ENCODE measurements at places on chromosomes 16 and 17. TPM values are rescaled to one million over a fixed set of nuclear protein-coding genes. Genes with fewer than 3 reads are reported as not detected.

TNFRSF17 gene
- not detected for total RNA-seq

ZSCAN10 gene
- total RNA-seq: not detected

RAB11FIP4 gene
- total RNA-seq: 18.7 TPM

GLIS2 gene
- total RNA-seq: 0.08 TPM

RPS6KB1 gene
- 61.6 TPM for total RNA-seq

GRCh38 chr17:77888242-77889134 is 70.0 kb upstream of the TNRC6C start:
- no peak for DNase-seq

DNA sequence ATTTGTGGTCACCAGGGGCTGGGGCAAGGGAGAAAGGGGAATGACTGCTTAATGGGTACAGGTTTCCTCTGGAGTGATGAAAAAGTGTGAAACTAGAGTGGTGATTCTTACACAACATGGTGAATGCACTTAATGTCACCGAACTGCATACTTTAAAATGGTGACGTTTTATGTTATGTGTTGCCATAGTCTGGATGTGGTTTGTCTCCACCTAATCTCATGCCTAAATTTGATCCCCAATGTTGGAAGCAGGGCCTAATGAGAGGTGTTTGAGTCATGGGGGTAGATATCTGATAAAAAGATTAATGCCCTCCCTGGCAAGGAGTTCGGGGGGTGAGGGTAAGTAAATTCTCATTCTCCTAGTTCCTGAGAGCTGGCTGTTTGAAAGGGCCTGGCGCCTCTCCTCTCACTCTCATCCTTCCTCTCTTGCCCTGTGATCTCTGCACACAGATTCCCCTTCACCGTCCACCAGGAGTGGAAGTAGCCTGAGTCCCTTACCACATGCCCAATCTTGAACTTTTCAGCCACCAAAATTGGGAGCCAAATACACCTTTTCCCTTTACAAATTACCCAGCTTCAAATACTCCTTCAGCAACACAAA is 15.3 kb downstream of the XPO6 start:
- DNase-seq: no peak

DNA sequence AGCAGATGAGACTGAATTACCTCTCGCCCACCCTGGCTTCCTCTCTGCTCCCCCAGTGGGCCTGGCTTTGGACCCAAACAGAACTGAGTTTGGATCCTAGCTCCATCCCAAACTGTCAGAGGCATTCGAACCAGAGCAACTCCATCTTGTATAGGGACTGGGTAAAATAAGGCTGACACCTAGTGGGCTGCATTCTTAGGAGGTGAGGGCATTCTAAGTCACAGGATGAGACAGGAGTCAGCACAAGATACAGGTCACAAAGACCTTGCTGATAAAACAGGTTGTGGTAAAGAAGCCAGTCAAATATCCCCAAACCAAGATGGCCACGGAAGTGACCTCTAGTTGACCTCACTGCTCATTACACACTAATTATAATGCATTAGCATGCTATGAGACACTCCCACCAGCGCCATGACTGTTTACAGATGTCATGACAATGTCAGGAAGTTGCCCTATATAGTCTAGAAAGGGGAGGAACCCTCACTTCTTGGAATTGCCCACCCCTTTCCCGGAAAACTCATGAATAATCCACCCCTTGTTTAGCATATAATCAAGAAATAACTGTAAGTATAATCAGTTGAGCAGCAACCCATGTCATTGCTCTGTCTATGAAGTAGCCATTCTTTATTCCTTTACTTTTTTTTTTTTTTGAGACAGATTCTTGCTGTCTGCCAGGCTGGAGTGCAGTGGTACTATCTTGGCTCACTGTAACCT is 44.4 kb downstream of the LYRM1 start:
- DNase-seq: peak; percentile 65

DNA sequence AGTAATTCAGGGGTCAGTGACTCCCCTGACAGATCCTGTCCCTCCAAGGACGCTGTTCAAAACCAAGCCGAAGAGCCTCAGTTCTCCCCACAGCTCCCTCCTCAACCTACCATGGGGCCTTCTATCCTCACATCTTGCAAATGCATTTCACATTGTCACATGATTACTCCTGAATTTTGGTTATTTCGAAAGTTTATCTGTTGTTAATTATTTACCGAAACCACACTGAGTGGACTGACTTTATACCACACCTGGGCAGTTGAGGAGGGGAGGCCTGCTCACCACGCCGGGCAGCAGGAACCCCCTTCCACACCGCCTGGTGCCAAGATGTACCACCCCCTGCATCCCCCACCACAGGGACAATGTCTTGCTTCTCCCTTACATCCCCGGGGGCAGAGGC is 4.7 kb downstream of the TIMP2 start:
- DNase-seq: no peak

DNA sequence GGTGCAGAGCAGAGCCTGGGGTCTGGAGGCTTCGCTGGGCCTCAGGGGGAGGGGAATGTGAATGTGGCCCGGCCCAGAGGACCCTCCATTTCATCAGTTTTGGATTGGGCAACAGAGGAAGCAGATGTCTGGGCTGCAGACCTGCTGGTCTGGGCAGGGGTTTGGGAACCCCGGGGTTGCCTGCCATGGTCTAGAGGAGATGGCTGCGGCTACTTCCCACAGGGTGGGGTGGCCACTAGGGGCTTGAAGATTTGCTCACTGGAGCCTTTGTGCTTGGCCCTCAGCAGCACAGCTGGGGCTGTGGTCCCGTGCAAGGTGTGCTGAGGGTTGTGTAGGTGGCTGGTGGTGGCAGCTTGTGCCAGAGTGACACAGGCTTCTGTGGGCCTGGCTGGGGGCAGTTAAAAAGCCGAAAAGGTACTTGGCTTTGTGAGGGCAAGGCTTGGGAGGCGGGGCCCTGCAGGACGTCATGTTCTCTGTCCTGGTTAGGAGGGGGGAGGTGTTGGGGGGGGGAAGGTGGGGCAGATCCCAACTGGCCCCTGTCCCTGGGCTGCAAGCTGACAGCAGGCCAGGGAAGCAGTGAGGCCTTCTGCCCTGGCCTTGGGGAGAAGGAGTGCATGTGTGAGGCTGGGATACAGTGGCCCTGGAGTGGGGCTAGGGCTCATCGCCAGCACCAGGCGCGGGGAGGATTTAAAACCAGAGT is 98.0 kb downstream of the KPNA2 start:
- DNase-seq: no peak

DNA sequence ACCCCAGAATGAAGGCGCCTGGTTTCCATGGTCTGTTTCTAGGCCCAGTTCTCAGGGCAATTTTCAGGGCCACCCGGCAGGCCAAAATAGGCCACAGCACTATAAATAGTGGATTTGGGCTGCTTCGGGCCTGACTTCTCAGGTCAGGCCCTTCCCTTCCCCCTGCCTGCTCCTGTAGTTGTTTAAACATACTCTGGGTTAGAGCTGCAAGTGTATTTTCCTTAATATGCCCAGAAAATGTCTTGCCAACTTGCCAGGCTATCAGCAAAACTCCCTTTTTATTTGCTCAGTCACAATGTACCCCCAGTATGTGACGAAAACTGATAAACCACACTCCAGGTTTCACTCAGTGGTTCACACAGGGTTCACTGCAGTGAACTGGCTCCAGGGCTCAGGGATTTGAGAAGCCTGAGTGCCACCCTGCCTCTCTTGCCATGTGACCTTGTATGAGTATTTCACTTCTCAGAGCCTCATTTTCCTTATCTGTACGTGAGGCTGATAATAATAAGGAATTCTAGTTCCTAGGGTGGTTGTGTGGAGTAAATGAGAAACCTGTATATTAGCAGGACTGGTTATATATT is 76.5 kb downstream of the GPRC5B start:
- DNase-seq: no peak

DNA sequence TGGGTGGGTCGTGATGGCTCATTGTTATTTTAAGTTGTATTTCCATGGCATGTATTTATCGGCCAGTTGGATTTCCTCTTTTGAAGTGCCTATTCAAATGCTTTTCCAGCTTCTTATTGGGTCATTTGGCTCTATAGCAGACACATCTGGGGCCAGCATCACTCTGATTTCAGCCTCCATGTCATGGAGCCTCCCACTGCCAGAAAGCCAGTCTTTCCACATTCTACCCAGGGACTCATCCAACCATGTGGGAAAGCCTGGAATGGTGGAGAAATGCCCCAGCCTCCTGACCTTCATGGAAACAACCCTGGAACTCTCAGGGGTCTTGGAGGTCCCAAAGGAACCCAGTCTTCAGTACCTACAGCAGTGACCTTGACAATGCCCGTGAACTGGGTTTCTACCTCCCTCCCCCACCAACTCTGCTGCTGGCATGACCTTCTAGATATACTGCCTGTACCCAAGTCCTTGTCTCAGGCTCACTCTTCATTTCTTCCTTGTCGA is 33.8 kb upstream of the ADGRG1 start:
- DNase-seq: no peak

DNA sequence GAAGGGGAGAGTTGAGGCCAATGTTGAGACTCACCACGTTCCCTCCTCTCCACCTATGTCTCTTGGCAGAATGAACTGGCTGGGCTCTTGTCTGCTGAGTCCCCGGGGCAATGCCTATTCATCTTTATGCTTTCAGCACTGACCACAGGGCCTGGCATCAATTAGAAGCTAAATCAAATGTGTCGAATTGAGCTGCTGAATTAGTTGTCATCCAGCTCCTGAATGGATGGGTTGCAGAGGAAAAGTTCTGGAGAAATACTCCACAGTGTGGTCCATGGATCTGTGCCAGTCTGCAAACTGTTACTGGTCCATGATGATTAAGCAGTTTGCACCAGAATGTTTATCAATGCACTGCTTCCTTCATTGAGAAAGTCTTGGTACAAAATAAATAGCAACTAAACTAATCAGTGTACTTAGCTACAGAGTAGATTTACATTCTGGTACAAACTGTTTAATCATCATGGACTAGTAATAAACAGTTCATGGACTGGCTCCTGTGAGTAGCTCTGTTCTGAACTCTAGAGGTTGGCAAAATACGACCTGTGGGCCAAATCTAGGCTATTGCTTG is 4.6 kb downstream of the CNGB1 start:
- DNase-seq: no peak

- no peak for DNase-seq
Observed at GRCh38 chr17:42347606-42348005, 40.6 kb downstream of the STAT3 start.

DNA sequence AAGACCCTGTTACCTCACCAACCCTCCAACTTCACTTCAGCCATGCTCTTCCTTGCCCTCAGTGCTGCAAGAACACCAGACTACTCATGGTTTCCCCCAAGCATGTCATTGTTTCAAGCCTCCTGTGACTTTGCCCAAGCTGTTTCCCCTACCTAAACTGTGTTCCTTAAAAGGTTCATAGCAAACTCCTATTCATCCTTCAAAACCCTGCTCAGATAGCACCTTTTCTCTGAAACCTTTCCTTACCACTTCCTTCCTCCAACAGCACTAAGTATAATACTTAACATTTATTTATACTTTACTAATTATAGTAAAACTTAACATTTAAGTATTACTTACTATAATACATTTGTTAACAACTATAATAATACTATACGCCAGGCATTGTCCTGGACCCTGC is 136.2 kb downstream of the CCT6B start:
- DNase-seq: no peak

GRCh38 chr16:61897657-61898056 is 138.6 kb downstream of the CDH8 start:
- DNase-seq: no peak

- DNase-seq: no peak
Observed at GRCh38 chr16:4837733-4838501, 9.2 kb downstream of the GLYR1 start.

- DNase-seq: peak; percentile 85
Observed at GRCh38 chr17:42548070-42548837, 4.5 kb upstream of the HSD17B1 start.

DNA sequence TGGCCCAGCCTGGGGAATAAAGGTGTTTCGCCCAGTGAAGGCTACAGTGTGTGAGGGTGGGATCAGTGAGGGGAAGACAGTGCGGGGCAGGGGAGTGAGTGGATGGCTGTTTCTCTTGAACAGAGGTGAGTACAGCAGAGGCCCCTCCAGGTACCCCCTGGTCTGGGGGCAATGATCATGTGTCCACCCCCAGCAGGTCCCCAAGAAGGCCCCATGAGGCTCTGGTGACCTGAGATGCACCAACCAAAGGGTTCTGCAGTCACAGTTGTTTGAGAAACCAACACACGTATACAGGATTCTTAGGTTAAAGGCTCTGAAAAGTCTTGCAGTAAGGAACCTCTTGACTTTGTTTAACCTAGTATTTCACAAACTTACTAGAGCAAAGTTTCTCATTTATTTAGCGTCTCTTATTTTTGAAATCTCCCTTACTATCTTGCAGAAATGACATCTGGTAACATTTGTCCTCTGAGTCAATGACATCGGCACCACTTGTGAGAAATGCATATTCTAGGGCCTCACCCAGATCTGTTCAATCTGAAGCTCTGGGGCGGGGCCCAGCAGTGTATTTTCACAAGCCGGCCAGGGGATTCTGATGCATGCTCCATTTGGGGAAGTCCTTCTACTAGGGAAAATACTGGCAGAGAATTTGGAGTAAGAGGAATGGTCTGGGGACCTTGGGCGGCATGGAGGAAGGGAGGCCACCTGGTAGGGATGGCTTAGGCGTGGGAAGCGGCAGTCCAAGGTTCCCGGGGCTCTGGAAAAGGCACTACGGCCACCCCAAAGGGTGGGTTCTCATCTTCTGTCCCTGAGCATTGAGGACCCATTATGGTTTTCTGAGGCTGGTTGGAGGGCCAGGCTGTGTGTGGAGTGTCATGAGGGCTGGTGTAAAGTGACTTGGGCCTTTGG is 217.3 kb downstream of the NTN1 start:
- no peak for DNase-seq

DNA sequence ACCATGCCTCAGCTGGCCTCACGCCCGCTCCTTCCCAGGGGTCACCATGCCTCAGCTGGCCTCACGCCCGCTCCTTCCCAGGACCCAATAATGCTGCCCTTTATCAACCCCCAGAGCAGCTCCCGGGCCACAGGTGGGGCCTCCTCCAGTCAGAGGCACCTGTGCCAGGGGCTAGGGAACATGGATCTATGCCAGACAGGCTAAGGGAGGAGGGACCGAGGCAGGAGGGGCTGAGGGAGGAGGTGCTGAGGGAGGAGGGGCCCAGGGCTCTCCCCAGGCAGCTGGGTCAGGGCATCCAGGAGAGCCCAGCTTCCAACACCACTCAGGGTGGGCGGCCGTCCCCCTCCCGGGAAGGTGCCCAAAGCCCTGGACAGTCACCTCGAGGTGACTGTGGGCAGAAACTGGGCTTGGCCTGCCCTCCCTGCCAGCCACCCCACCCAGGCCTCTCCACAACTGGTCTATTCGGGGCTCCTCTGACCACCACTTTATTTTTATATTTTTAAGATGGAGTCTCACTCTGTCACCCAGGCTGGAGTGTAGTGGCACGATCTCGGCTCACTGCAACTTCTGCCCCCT is 19.4 kb downstream of the UTS2R start:
- no peak for DNase-seq

All from activated naive CD8-positive, alpha-beta T cell treated with anti-CD3 and anti-CD28 coated beads for 36 hours (primary cell).